ENCODE measurements at places on chromosomes 12 and 14.

DNA sequence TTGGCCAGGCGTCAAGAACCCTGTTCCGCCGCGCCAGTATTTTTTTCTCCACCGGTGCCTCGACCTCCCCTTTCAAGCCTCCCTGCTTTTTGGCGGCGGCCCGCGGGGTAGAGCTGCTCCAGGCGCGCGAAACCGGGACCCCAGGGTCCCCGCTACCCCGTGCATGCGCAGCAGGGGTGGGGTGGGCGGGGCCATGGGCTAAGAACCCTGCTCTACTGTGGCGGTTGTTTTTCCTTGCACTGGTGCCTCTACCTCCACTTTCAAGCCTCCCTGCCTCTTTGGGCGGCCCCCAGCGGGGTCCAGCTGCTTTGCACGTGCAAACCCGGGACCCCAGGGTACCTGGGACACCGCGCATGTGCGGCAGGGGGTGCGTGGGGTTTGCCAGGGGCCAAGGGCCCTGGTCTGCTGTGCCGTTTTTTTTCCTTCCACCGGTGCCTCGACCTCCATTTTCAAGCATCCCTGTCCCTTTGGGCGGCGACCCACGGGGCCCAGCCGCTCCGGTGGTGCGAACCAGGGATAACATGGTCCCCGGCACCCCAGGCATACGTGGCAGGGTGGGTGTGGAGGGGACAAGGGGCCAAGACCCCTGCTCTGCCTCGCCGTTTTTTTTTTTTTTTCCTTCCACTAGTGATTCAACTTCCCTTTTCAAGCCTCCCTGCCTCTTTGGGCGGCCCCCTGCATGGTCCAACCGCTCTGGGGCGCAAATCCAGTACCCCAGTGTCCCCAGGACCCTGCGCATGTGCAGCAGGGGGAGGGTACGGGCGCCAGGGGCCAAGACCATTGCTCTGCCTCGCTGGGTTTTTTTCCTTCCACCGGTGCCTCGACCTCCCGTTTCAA lies 326.8 kb downstream of the ALG10 start:
- no peak for DNase-seq

GRCh38 chr12:1171657-1172408 lies 180.8 kb downstream of the ERC1 start:
- DNase-seq = peak; percentile 85

DNA sequence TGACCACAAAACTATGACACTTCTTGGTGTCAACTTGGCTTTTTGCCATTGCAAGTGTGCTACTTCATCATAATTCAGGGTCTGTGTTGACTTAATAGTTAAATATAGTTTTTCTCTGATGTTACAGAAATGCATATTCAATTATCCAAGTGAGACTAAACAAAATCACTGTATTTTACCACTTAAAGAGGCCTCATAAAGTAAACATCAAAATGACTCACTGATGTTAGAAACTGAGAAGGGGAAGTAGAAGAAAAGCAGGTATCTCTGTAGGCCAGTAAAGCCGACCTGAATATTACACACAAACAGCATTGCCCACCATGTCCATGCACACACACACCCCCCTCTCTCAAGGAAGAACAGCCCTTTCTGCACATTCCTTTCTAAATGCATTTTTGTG lies 55.4 kb downstream of the RPAP3 start:
- no peak for DNase-seq

DNA sequence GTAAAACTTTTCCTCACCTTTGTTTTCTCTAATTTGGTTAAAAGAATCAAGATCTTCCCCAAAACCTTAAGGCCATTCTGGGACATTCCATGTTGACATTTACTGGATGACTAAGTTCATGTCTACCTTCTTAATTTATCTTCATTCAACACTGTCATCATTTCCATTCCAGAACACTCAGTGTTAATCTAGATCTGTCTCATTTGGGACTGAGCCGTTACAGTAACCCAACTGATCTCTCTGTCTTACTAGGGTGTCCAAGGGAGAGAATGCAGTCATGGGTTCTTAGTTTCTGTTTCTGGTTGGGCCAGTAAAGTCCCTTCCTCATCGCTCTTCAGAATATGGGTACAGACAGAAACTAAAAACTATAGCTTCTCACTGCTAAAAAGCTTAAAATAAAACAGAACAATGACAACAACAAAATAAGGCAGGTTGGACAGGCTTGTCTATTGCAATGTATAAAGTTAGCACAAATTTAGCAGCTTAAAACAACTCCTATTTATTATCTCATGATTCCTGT lies 144.8 kb downstream of the ASCL1 start:
- DNase-seq = no peak

DNA sequence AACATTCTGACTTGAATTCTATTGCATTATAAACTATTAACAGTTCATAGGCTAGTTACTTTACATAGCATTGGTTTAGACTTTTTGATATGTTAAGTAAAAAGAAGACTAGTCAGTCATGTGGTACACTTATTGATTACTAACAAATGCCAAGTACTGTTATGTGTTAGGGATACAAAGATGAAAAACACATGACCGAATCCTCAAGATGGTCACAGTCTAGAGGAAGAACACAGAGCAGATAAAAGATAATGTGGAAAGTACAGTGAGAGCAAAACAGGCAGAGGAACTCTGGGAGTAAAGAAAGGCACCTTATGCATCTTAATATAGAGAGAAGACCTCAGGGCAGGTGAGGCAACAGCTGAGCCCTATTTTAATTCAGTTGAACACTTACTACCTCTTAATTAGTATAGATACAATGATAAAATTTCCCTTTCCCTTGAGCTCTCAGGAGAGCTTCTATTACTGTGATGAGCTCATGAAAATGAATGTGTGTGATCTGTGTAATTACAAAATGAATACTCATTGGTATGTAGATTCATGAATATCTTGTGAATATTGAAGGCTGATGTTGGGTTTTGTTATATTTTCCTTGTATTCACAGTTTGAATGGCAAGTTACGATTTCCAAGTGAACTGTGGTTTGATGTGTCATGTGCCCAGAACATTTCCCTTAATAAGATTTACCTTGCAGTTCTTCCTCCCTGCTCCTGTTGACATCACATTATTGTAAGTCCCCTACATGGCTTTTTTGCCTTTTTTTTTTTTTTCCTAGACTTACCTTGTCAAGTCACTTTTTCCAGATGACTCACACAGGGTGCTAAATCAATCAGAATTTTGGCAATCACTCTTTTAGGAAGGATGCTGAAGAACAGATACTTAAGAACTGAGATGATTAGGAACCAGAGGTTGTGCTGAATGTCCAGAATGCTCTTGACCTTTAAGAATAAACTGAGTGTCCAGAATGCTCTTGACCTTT lies 29.5 kb upstream of the MSRB3 start:
- no peak for DNase-seq
